Amniotic epithelial cell (primary cell): ENCODE measurements at places on chromosomes 12 and 14.

DNA sequence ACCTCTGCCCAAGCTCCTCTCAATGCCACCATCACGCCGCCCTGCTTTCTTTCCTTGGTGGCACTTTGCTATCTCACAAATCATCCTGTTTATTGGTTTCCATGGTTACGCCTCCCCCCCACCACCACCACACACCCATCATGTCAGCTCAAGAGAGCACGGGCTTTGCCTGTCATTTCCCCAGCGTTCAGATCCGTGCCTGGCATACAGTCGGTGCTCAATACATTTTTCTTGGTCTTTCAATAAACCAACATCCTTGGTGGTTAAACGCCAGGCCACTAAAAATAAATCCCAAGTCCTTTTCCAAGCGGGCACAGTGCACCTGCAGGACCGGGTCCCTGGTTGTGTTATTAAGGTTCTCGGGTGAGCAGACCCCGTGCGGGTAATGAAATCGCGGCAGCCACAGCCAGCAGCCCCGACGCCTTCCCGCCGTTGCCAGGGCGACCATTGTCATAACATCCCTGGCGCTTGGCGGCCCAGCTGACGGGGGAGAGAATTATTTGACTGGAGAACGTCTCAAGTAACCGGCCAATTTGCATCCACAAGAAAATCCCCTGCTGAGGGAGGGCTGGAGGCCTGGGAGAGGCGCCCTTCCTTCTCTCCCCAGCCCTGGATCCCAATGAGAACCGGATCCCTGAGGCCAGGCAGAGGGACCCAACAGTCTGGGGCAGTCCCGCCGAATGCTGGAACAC lies 92.9 kb downstream of the KSR2 start:
- DNase-seq: no peak

GRCh38 chr14:33629792-33630191 lies 321.1 kb downstream of the EGLN3 start:
- peak; percentile 59 for DNase-seq

- DNase-seq: peak; percentile 30
Observed at GRCh38 chr12:1662761-1663439, 28.0 kb upstream of the ADIPOR2 start.

DNA sequence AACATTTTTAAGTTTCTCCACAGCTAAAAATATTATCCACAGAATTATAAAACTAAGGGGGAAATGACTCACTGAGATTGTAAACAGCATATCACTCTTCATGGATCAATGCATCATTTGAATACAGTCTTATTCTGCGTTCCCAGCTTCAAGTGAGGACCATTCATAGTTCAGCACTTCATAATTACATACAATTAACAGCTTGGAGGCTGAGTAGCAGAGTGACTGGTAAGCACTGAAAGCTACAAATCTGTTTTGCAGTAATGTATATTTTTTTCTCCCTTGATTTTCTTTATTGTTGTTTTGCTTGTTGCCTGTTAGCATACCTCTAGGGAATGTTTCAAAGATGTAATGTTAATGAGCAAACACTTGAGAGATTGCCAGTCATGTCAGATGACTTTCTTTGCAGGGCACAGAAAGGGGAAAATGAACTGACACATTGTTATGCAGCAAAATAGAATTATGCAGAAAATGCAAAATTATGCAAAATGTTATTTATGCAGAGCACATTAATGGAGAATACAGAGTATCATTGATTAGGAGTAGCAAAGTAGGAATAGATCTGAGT lies 138.6 kb downstream of the RPS29 start:
- DNase-seq: no peak

DNA sequence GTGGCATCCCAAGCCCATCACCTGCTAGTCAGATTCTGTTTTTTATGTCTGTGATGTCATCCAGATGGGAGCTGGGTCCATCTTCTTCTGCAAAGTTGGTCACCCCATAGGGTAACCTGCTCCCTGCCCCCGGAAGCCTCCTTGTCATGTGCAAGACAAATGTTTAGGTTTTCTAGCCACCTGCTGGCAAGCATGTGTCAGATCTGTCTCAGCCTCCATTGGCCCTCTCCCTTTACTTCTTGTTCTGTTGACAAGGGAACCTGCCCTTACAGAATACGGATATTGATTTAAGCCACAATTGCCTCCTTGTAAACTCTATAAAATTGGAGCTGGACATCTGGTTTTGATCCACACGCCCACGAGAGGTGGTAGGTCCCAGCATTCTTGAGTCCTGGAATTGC lies 7.5 kb downstream of the NTF3 start:
- no peak for DNase-seq

GRCh38 chr14:29518335-29518734 lies 409.3 kb downstream of the PRKD1 start:
- peak; percentile 7 for DNase-seq

DNA sequence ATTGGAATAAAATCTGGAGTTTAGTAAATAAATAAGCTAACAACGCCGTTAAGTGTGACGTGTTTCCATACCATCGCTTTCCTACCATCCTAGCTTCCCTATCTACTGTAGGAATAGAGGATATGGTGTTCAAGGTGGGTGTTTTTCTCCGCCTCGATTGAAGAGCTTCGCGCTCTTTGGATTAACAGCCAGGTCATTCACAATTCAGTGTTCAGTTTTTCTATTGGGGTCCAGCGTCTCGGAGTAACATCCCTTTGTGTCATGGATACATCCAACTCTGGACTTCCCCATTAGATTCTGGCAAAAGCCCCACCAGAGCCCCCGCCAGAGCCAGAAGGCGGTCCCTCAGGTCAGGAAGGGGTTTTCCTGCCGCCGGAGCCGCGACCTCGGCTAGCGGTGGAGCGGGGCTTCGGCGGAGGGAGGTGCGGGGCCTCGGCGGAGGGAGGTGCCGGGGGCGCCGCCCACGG lies 1.2 kb upstream of the SRGAP1 start:
- DNase-seq: peak; percentile 16
